ENCODE measurements at places on chromosomes 2 and 18.

- DNase-seq, result no peak
Observed at GRCh38 chr2:125874564-125874963, 781.4 kb upstream of the GYPC start.

DNA sequence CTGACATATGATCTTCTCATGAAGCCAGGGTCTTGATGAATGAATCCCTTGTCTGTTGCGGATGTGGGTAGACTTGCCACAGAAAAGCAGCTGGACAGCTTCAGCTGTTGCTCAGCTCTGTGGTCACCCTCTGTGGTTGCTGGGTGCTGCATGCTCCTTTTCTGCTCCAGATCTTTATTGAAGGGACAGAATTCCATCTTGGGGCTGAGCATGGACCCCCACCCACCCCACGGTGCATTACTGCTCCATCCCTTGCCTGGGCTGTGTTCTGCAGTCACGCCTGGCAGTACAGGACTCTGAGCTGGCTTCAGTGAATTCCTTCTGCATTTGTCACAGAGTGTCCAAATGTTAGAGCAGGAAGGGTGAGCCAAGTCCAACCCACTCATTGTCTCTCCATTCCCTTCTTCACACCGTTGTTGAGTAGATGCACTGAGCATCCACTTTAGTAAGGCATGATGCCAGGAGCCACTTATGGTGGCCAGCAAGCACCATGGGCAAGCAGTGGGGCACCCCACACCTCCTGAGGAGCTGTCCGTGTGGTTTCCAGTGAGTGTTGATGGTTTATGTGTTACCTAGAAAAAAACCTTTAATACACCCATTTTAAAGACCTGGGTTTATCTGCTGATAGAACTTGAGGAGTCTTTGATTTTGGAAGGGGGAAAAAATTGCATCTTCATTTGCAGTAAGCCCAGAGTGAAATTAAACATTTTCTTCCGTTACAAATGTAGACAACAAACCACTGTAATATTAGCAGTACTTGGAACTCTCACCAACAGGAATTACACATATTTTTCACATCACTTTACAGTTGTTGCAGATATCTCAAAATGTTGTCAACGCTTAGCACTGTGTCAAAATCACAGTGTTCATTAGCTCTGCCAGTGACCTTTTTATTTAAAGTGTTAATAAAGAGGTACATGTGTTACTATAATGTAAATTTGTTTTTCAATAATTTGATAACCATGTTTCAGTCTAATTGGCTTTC, 14.7 kb upstream of the ITGB6 start:
- no peak for DNase-seq

GRCh38 chr2:160156665-160157064, 43.4 kb downstream of the ITGB6 start:
- DNase-seq, result no peak

- DNase-seq, result no peak
Observed at GRCh38 chr2:96844405-96844808, 586 bp upstream of the ANKRD23 start.

GRCh38 chr2:109422758-109423500, 190.8 kb downstream of the SEPTIN10 start:
- DNase-seq, result no peak

- no peak for DNase-seq
Observed at GRCh38 chr18:45285251-45285650, 330.0 kb upstream of the SLC14A2 start.

- no peak for DNase-seq
Observed at GRCh38 chr2:73297151-73297559, 3.8 kb upstream of the EGR4 start.

DNA sequence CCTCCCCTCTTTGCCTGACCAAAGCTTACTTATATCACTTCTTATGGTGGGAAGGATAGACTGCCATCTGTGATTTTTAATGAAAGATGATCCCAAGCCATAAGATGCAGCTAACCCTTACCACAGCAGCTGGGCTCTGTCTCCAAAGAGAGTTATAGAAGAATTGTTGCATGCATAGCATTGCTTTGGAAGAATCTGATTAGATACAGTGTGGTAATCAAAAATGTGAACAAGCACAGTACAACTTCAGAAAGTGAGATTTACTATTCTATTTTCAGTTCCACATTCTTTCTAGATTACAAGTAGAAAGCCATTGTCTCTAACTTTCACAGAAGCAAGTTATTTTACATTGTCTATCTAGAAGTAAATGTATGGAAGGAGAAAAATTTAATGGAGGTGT, 129.0 kb upstream of the ACVR2A start:
- DNase-seq, result no peak

DNA sequence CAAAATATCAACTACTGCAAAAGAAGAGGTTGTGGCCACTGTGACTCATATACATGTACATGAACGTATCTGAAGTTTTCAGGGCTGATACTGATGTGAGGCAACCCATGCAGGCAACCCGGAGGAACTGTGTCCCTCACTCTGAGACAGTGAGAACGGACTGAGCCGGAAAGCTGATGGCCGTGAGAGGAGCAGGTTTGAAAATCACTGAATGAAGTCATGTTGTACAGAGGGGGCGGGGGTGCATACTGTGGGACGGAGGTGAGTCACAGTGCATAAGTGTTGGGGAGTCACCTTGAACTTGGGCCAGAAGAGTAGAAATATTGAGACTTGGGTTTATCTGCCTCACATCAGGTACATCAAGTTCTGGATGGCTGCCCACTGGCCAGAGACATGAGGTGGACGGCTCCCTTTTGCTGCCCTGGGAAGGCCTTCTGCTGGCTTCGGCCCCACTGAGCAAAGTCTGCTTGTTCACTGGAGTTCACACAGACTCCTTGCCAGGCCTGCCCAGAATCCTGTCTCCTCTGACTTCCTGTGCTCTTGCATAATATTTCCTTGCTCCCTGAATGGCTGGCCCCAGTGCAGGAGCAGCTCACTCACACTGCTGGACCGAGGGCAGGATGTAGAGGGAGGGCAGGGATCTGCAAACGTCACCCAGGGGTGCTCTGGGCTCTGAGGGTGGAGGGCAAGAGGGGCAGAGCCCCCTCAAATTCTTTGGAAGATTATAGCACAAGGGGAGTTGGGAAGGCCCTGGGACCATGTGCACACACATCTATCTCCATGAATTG, 18.1 kb downstream of the EPAS1 start:
- no peak for DNase-seq

DNA sequence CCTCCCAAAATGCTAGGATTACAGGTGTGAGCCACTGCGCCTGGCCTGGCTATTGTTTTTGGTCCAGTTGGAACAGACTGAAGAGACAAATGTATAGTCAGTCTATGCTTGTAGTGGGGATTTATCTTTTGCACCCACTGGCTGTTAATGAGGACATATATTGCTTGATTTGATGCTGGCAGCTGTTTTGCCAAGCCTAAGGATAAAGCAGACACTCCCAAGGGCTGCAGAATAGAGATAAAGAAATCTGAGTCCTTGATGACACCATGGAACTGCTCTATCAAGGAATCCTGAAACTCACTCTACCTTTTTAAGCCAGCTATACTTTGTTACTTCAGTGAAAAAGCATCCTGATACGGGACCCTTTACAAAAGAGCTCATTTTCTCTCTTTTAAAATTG, 43.1 kb upstream of the ENOSF1 start:
- no peak for DNase-seq

- DNase-seq, result no peak
Observed at GRCh38 chr18:37282386-37283037, 283.1 kb downstream of the CELF4 start.

DNA sequence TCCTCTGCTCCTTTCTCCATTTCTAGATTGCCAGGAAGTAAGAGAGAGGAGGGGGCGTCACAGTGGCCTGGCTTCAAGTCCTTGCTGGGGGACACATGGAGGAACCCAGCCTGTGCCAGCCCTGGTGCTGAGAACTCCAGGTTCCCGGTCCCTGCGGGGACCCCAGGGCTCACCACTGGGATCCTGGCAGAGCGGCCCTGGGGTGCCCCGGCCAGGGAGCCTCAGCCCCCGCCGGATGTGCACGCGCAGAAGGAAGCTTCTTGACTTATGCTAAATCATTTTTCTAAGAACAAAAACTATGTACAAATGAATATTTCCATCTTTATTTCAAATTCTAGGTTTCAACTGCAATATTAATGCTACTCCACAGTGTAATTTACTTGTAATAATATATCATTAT, 82.6 kb upstream of the SP3 start:
- no peak for DNase-seq

GRCh38 chr18:58208207-58208932, 164.3 kb downstream of the NEDD4L start:
- DNase-seq, result no peak

GRCh38 chr2:232398293-232399034, 8.2 kb upstream of the ALPG start:
- DNase-seq, result no peak

GRCh38 chr18:24704946-24705630, 244.7 kb downstream of the HRH4 start:
- no peak for DNase-seq

DNA sequence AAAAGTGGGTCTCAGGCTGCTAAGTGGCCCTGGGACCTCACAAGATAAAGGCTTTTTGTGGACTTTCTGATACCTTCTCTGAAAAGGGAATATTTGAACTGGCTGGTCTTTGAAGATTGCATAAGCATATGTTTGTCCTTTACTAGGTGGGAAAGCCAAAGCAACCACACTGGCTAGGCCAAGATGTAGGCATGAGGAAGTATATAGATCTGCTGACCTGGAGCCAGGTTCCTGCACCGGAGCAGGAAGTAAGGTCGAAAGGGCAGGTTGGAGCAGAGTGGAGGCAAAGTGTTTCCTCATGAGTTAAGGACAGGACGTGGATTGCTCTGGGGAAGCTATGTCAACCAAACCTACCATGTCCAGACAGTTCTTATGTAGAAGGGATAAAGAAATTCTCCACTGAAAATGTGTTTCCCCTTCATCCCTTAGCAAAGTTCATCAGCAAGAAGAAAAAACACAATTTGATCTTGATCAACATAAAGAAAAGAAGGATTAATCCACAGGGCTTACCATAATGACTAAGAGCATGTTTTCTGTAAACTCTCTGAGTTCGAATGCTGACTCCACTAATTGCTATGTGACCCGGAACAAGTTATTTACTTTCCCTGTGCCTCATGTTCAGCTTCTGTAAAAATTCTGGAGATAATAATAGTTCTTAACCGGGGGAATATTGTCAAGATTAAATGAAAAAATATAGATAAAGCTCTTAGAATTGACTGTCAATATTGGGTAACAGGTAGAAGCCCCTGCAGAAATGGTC, 156.1 kb upstream of the SRD5A2 start:
- DNase-seq, result no peak

- DNase-seq, result no peak
Observed at GRCh38 chr18:10297086-10297485, 157.3 kb upstream of the APCDD1 start.

DNA sequence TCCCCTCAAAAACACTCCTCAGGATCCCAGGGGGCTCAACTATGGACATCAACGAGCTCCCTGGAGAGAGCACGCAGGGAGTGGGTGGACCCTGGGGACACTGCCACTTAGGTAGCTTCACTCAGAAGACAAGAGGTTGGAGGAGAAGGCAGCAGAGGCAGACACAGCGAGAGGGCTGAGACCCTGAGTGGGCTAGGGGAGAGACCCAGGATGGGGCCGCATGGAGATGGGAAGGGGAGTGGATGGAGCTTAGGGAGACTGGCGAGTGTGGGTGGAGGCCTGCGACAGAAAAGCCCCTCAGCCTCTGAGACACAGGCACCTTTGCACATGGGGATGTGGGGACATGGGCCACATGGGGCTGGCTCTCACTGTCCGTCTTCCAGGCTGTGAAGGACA, 70.9 kb downstream of the ASB1 start:
- DNase-seq, result no peak

DNA sequence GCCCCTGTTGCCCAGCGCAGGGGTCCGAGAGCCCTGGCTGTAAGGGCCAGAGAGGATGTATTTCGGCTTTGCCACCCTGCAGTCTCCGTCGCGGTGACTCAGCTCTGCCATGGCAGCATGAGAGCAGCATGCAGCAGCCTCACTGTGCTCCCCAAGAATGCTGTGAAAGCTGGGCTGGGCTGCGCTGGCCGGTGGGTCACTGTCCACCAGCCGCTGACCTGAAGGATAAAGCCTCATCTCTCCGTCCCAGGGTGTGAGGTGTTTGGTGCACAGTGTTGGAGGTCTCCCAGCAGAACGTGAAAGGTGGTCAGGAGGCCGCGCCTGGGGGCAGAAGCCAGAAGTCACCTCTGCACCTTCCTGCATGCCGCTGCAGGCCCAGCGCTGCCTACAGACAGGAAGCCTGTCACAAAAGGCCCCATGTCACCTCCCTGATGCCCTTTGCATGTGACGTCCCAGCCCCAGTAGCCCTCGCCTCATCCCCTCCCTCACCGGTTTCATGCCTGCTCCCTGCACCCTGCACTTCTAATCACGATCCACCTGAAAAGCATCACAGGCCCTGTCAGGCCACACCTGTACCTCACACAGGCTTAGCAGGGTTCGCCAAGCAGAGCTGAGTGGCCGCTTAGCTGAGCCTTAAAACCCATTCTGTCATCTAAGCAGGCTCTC, 342.1 kb downstream of the EIPR1 start:
- no peak for DNase-seq

DNA sequence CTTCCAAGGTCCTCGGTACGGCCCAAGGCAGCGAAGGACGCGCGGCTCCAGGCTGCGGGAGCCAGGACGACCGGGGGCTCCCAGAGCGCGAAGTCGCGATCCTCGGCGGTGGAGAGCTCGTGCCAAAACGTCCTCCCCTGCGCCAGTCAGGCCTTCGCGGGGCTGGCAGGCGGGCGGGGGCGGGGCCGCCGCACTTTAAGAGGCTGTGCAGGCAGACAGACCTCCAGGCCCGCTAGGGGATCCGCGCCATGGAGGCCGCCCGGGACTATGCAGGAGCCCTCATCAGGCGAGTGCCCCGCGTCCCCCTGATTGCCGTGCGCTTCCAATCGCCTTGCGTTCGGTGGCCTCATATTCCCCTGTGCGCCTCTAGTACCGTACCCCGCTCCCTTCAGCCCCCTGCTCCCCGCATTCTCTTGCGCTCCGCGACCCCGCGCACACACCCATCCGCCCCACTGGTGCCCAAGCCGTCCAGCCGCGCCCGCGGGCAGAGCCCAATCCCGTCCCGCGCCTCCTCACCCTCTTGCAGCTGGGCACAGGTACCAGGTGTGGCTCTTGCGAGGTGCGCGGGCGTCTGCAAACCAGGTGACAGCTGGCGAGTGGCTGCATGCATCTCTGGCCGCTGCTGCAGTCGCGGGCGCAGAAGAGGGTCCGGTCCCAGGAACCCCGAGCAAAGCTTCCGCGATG, at the start of gene CIDEA:
Gene CIDEA (plus strand): TSS at position 226 of the 684 bp plus-strand sequence. CDS start 23 bp downstream, at position 249.
- DNase-seq, result no peak

GRCh38 chr2:158917121-158917520, 51.3 kb upstream of the TANC1 start:
- no peak for DNase-seq

DNA sequence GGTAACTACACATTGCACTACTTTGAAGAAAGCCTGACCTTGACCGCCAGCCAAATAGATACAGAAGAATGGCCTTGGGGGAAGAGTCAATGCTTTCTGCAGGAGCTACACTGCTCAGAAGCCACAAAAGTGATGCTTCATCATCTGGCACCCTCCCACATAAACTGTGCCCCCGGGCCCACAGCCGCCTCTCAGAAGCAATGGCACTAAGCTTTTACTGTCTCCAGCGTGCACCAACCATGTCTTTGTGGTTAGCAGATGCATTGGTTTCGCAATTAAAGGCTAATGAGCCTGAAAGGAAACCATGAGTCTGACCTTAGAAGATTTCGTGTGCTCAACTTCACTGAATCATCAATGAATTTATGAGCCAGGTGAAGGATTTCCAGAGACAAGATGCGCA, 209.4 kb upstream of the TRIB2 start:
- no peak for DNase-seq
